Stimulated activated CD8-positive, alpha-beta memory T cell treated with anti-CD3 and anti-CD28 coated beads, Interleukin-7, amount 100 ng/mL, for 1 hour (primary cell): ENCODE measurements at places on chromosomes 5 and 9.

GRCh38 chr5:20248118-20248517, 260.1 kb upstream of the CDH18 start:
- no peak for DNase-seq

GRCh38 chr9:114100536-114100935, 1.4 kb upstream of the KIF12 start:
- DNase-seq, result no peak

DNA sequence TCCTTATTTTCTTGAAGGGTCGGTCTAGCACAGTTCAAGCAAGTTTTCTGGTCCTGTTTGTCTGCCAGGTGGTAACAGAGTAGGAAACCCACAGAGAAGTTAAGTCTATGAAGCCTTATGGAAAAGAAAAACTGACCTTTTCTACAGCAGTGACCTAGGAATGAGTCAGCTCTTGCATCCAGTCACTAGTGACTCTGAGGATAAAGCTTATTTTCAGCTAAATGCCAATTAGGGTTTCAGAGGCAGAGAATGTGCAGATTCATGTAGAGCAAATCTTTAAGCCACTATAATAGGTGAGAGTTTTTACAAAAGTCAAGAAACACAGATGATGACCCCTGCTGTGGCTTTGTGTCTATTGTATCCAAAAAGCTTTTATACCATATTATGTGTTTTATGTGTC, 100.7 kb downstream of the CWC27 start:
- no peak for DNase-seq

DNA sequence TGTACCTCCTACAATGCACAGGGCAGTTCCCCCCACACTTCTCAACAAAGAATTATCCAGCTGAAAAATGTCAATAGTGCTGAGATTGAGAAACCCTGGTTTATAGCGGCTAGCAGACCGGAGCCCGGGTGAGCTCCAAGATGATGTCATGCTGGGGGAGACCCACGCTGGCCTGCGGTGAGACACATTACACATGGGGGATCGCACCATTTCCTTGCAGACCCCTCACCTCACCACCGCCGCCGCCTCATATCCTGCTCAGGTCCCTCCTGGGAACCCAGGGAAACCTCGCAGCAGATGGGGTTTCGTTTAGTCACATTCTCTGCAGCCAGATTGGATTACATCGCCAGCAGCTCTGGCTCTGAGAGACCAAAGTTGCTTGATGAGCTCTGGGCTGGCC, 14.7 kb upstream of the TNC start:
- no peak for DNase-seq
